Bronchial epithelial cell (primary cell): ENCODE measurements at places on chromosomes 4 and X. TPM values are rescaled to one million over a fixed set of nuclear protein-coding genes. Genes with fewer than 3 reads are reported as not detected.

The SH2D1A gene
- not detected in 2 replicates for total RNA-seq

The DDIT4L gene
- total RNA-seq = 0.26 TPM in 2 replicates

The SHOX gene
- total RNA-seq = not detected in 2 replicates

The ZCCHC12 gene
- total RNA-seq = under 0.01 TPM in 1 of 2 replicates, not detected in the other

The TRO gene
- not detected in 2 replicates for total RNA-seq

The GYPA gene
- not detected in 2 replicates for total RNA-seq

The CD99L2 gene
- total RNA-seq = 7.7 and 10.8 TPM in 2 replicates

The RHOH gene
- 0.13 and 0.53 TPM in 2 replicates for total RNA-seq

The DGKQ gene
- total RNA-seq = 17.9 and 24.8 TPM in 2 replicates

The CLIC2 gene
- total RNA-seq = under 0.01 and 0.13 TPM in 2 replicates

The TMPRSS11A gene
- total RNA-seq = 0.38 TPM in 1 of 2 replicates, not detected in the other

The NSUN7 gene
- total RNA-seq = 0.79 and 1.8 TPM in 2 replicates

The MID2 gene
- 21.9 and 28.8 TPM in 2 replicates for total RNA-seq

The HDX gene
- 1.6 and 1.7 TPM in 2 replicates for total RNA-seq

The MAGEA4 gene
- not detected in 2 replicates for total RNA-seq

The OTUD6A gene
- not detected in 2 replicates for total RNA-seq

The HTN3 gene
- total RNA-seq = not detected in 2 replicates

The AMER1 gene
- total RNA-seq = 1.5 and 1.6 TPM in 2 replicates

The CETN2 gene
- 25.0 and 28.0 TPM in 2 replicates for total RNA-seq

The CENPVL1 gene
- not detected in 2 replicates for total RNA-seq

The STAG2 gene
- total RNA-seq = 90.8 and 95.1 TPM in 2 replicates

The PSAPL1 gene
- 0.26 TPM in 1 of 2 replicates, not detected in the other for total RNA-seq

The PLS3 gene
- 204 and 241 TPM in 2 replicates for total RNA-seq

The TAPT1 gene
- total RNA-seq = 11.6 and 15.0 TPM in 2 replicates

The CDKL2 gene
- total RNA-seq = 0.90 and 1.3 TPM in 2 replicates

The SPIN4 gene
- 1.3 and 2.2 TPM in 2 replicates for total RNA-seq

The CRMP1 gene
- 0.13 TPM in 1 of 2 replicates, not detected in the other for total RNA-seq

The RAB39B gene
- total RNA-seq = 0.26 and 2.6 TPM in 2 replicates

The NUDT11 gene
- total RNA-seq = 6.1 and 7.4 TPM in 2 replicates

The DGAT2L6 gene
- total RNA-seq = not detected in 2 replicates

The TLR3 gene
- total RNA-seq = 0.26 and 0.38 TPM in 2 replicates

The TKTL2 gene
- total RNA-seq = under 0.01 TPM in 1 of 2 replicates, not detected in the other

The UCP1 gene
- under 0.01 TPM in 1 of 2 replicates, not detected in the other for total RNA-seq

The CYTL1 gene
- total RNA-seq = not detected in 2 replicates

The ELOVL6 gene
- 6.8 and 9.2 TPM in 2 replicates for total RNA-seq

The PARM1 gene
- 0.13 TPM in 1 of 2 replicates, not detected in the other for total RNA-seq

The PWWP3B gene
- total RNA-seq = under 0.01 and 0.64 TPM in 2 replicates

The GATA1 gene
- total RNA-seq = not detected in 2 replicates

The JAKMIP1 gene
- total RNA-seq = not detected in 2 replicates

The NCAPG gene
- total RNA-seq = 0.26 TPM in 2 replicates

The TREX2 gene
- 2.3 and 5.5 TPM in 2 replicates for total RNA-seq

The SORCS2 gene
- under 0.01 and 1.0 TPM in 2 replicates for total RNA-seq

The CT47A1 gene
- not detected in 2 replicates for total RNA-seq

The CT45A5 gene
- total RNA-seq = not detected in 2 replicates

The ZNF275 gene
- 3.6 and 3.9 TPM in 2 replicates for total RNA-seq

The MAGEE2 gene
- not detected in 2 replicates for total RNA-seq

The SSX4 gene
- not detected in 2 replicates for total RNA-seq

The SUPT20HL1 gene
- under 0.01 TPM in 1 of 2 replicates, not detected in the other for total RNA-seq

The NDP gene
- total RNA-seq = not detected in 2 replicates
